Metanephros (tissue), 2 donors: ENCODE measurements at places on chromosomes 12 and 14. TPM values are rescaled to one million over a fixed set of nuclear protein-coding genes. Genes with fewer than 3 reads are reported as not detected.

ALKBH1 gene
- 9.1 TPM for total RNA-seq

GSG1 gene
- 0.47 TPM for total RNA-seq

SERPINA12 gene
- total RNA-seq, result not detected

APEX1 gene
- total RNA-seq, result 76.1 TPM

LPAR5 gene
- total RNA-seq, result 2.2 TPM

AKAP3 gene
- total RNA-seq, result 1.8 TPM

NTS gene
- 1.2 TPM for total RNA-seq

TAPBPL gene
- total RNA-seq, result 19.5 TPM

LRTM2 gene
- 0.35 TPM for total RNA-seq
